Left ventricle myocardium superior (tissue), 1 donor: ENCODE measurements at places on chromosomes 12 and 14. TPM values are rescaled to one million over a fixed set of nuclear protein-coding genes. Genes with fewer than 3 reads are reported as not detected.

LHX5 gene
- not detected for total RNA-seq

C1R gene
- 142 TPM for total RNA-seq

TMEM132D gene
- not detected for total RNA-seq

CMA1 gene
- total RNA-seq: 0.47 TPM

HHIPL1 gene
- 1.5 TPM for total RNA-seq

MUCL1 gene
- not detected for total RNA-seq

DNA sequence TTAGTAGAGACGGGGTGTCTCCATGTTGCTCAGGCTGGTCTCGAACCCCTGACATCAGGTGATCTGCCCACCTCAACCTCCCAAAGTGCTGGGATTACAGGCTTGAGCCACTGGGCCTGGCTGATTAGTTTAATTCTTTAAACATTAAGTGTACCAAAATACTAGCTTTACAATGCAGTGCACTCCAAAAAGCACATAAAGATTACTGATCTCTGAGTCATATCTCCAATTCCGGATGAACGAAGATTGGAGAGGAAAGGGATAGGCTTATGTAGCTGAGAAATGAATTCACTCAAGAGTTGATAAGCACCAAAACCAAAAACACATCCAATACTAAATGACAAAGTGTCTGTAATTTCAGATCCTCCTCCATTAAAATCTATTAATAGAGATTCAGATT, 15.1 kb downstream of the NAV3 start:
- no peak for DNase-seq

- no peak for DNase-seq
Measured at GRCh38 chr12:63292471-63293221, 141.6 kb upstream of the AVPR1A start.

GRCh38 chr14:103104389-103104653, 9.8 kb downstream of the EXOC3L4 start:
- DNase-seq: no peak

DNA sequence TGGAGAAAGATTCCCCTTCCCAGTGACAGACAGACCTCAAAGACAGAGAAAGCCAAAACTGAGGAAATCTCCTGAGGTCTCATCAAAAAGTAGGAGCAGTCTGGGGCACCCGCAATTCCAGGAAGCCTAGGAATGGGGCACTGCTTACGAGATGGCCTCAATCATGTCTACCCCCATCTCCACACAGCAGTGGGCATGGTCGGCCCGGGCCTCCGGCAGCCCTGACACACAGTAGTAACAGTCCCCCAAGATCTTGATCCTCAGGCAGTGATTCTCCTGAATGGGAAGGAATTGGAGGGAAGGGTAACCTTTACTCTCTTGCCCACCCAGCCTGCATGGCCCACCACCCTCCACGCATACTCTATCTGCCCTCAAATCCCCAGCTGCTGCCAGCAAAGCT, 11.9 kb downstream of the ADCY6 start:
- DNase-seq: no peak

- no peak for DNase-seq
Measured at GRCh38 chr12:77630344-77630743, 200.3 kb upstream of the NAV3 start.

DNA sequence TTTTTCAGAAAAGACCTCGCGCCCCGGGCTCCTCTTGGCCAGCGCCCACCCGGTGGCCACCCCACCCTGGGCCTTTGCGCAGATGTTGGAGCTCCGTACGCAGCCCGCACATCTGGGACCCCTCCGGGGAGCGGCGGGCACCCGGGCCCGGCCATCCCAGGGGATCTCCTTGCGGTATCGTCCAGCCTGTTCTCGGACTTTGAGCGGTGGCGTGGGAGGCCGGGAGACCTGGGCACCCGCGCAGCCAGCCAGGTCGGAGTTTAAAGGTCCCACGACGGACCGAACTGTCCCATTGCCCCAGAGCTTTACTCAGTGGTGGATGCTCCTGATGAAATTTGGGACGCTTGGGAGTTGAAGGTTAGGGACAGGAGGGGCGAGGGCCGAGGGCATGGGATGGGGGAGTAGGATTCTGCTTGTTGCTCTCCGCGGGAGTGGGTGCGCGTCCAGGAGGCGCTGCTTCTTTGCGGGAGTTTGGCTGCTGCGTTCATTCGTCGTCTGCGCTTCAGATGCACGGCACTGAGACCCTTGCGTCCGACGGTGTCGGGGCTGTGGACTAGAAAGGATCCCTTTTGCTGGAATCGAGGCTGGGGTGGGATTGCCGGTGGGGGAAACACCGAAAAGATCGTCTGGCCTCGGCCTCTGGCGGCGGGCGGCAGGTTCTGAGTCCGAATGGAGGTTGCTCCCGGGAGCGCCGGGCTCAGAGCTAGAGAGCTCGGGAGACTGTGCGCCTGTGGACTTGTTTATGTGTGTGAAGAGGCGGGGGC, 1.4 kb downstream of the NTF3 start:
- no peak for DNase-seq

DNA sequence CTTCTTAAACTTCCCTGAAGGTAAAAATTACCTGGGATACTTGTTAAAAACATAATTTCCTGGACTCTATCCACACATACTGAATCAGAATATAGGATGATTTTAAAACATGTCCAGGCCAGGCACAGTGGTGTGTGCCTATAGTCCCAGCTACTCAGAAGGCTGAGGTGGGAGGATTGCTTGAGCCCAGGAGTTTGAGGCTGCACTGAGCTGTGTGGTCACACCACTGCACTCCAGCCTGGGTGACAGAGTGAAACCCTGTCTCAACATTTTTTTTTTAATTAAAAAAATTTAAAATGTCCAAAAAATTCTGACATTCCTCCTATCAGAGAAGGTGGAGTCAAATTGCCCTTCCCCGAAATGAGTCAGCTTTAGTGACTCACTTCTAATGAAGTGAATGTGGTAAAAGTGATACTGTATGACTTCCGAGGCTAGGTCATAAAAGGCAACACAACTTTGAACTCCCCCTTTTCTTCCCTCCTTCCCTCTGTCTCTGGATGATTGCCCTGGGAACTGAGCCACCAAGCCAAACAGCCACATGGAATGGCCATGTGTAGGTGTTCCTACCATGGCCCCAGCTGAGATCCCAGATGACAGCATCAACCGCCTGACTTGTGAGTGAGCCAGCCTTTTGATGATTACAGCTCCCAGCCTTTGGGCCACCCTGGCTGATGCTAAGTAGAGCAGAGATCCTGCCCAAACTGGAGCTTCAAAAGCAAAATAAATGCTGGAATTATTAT, 36.3 kb downstream of the LIMA1 start:
- DNase-seq: peak; percentile 71

GRCh38 chr12:27233814-27234213, 10.3 kb upstream of the STK38L start:
- DNase-seq: no peak

GRCh38 chr14:50045837-50046236, 70.5 kb downstream of the VCPKMT start:
- DNase-seq: no peak

DNA sequence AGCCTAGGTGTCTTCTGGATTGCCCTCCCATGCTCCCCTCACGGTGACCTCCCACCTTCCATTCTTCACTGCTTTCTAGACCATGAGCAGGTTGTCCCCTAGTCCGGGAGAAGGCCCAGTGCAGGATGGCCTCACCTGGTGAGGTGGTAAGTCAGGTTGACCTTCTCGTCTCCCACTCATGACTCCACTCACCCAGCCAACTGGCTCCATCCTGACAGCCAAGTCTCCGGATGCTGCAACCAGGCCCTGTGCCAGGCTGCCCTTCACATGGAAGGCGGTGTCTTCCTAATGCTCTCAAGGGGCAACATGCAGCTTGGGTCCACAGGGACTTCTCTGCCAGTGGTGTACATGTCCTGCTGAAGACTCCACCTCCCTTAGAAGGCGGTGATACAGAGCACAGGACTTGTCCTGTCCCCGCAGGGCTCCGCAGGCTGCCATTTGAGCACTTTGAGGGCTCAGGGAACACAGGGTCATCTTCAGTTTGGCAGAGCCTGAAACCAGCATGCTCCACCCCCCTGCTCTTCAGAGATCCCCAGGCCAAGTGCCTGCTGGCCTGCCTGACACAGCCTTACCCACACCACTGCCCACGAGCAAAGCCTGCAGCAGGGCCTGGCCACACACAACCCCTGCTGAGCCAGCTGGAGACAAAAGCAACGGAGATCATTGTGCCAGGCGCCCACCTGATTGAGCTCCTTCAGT, 25.4 kb downstream of the BATF start:
- no peak for DNase-seq

GRCh38 chr12:8960176-8960575, 10.7 kb upstream of the M6PR start:
- DNase-seq: no peak

GRCh38 chr12:121678305-121678704, 8.9 kb upstream of the MORN3 start:
- DNase-seq: no peak

- DNase-seq: no peak
Measured at GRCh38 chr12:32365473-32366064, 33.8 kb upstream of the FGD4 start.

DNA sequence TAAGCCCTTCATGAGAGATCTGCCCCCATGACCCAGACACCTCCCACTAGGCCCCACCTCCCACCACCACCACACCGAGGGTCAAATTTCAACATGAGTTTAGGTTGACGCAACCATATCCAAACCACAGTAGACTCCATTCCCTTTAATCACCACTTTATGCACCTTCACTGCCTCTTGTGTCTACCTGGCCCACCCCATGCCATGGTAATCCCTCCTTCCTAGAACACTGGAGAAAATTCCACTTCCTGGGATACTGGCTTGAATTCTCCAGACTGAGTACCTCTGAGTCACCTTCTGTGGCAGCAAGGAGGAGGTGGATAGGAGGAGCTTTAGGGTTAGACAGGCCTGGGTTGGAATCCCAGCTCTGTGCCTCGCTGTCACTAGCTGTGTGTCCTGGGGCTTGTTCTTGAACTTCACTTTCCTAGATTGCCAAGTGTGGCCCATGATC, 26.1 kb upstream of the CIPC start:
- no peak for DNase-seq

GRCh38 chr12:12853435-12853834, 37.9 kb upstream of the GPRC5A start:
- no peak for DNase-seq

- no peak for DNase-seq
Measured at GRCh38 chr12:113899561-113900471, 66.3 kb downstream of the RBM19 start.

- DNase-seq: no peak
Measured at GRCh38 chr12:8629486-8630033, 16.9 kb upstream of the AICDA start.

DNA sequence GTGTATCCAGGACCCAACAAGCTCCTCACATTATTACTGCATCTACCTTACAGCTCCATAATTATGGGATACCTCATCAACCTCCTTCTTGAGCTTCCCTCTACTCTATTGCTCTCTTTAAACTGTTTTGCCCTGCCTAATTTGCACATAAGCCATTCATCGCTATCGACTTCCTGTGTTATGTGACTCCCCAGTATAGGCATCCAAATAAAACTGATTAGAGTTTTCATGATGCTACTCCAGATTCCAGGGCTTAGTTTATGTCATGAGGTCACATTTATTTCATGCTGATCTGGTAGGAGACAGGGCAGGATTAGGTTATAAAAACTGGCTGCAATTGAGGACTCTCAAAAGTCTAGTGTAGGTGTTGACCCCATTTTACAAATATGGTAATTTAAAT, 569.9 kb upstream of the MGAT4C start:
- no peak for DNase-seq

GRCh38 chr12:8057839-8058238, 8.3 kb downstream of the C3AR1 start:
- DNase-seq: no peak
